Stimulated activated effector memory CD8-positive, alpha-beta T cell treated with anti-CD3 and anti-CD28 coated beads, Interleukin-12 subunit alpha, Interleukin-12 subunit beta, amount 100 ng/mL, for 72 hours (primary cell): ENCODE measurements at places on chromosomes 1 and 21.

DNA sequence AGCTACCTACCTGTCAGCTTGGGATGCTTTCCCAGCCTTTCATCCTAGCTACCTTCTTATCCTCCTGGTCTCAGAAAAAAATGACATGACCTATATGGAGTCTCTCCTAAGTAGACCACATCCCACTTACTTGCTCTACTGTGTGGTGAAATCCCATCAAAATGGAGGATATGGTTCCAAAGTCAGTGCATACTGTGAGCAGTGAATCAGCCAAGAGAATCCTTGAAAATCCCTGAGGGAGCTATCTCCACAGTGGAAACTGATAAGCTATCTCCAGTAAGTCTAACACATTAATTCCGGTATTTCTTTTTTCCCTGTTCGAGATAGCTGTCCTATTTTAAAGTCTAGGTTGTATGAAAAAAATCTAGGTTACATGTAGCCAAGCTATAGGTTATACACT is 189.7 kb downstream of the FGGY start:
- no peak for DNase-seq

GRCh38 chr1:215987092-215987875 is 420.2 kb downstream of the KCTD3 start:
- DNase-seq, result no peak

GRCh38 chr1:53601031-53601745 is 137.8 kb downstream of the GLIS1 start:
- DNase-seq, result no peak

GRCh38 chr1:76939817-76940216 is 72.5 kb downstream of the ST6GALNAC5 start:
- no peak for DNase-seq

DNA sequence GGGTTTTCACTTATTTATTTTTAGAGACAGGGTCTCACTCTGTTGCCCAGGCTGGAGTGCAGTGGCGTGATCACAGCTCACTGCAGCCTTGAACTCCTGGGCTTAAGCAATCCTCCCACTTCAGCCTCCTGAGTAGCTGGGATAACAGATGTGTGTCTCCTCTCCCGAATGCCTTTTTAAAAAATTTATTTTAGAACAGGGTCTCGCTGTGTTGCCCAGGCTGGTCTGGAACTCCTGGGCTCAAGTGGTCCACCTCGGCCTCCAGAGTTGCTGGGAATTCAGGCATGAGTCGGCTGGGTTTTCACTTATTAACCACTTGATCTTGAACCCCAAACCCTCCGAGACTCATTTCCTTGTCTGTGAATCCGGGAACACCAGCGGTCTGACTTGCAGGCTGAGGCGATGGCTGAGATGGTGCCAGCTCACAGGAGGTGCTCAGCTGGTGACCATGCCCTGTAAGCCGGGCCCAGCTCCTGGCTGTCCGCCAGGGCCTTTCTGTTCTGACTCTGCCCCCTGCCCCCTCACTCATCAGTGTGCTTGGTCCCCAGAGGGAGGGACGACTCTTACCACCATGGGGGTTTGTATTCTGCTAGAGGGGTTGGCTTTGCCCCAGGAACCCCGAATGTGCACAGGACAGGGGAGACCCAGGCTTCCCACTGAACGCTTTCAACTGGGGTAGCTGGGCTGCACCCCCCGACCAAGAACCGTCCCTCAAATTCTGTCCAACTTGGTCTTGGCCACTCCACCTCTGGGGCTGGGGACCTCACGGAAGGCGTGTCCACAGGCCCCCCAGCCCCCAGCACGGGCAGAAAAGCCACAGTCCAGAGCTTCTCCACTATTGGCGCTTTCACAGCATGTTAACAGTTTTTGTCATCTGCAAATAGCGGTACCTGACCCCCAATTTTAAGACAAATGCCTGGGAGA is 22.5 kb downstream of the MMEL1 start:
- DNase-seq, result no peak

DNA sequence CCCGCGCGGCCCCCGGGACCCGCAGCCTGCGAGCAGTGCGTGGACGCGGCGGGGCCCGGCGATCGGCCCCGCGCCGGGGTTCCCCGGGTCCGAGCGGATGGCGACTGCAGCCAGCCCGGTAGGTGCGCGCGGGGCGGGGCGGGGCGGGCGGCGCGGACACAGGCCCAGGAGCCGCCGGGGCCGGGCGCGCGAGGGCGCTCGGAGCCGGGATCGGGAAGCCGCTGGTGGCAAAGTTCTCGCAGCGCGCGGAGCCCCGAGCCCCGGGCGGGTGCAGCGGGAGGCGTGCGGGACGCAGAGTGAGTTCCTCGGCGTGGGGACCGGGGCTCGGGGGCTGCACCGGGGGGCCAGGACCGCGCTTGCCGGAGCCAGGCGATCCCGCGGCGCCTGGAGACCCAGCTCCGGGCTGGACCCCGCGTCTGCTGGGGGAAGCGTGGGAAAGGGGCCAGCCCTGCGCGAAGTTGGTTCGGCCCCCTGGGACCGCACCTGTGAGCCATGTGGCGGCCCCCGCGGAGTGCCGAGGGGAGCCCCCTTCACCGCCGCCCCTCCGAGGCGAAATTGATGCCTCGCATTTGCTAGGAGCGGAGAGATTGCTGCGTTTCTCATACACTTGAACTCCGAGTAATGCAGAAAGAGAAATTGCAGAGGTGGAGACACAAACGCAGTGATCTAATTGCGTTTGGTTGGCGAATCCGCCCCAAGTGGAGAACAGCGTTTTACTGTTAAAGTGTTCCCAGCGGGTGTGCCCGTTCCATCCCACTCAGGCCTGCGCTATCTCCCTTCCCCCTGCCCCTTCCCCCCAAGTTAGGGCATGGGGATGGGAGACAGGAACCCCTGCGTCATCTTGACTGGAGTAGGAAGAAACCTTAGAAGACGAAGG is 228.9 kb upstream of the TMEM51 start:
- DNase-seq, result no peak

- no peak for DNase-seq
These were observed 26.8 kb downstream of the LRRC53 start for GRCh38 chr1:74485622-74486021.

GRCh38 chr21:39316729-39317128 is 3.3 kb upstream of the BRWD1 start:
- DNase-seq, result no peak

GRCh38 chr1:99725996-99726395 is 40.4 kb downstream of the FRRS1 start:
- DNase-seq, result no peak

- no peak for DNase-seq
These were observed 51.7 kb downstream of the ABCA4 start for GRCh38 chr1:94068999-94069918.

- DNase-seq, result no peak
These were observed 297.5 kb downstream of the HHIPL2 start for GRCh38 chr1:222250376-222250775.

DNA sequence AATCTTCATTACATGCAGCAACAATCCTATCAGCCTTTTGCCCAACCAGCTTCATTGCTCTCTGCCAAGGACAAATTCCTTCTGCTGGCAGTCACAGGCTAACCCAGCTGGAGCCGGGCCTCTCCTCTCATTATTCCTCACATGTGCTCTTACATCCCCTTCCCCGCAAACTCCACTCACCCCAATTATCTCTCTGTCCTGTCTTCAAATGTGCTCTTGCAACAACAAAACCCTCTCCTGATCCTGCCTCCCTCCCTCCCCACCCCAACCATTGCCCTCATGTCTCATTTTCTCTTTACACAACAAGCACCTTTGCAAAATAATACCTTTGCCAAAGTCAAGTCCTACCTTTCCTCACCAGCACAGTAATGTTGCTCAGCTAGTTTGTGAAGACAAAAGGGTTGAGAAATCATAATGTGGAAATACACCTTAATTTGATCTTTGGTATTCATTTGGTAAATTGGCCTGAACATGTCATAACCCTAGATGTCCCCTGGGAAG is 36.0 kb upstream of the DHCR24 start:
- no peak for DNase-seq

GRCh38 chr1:107785496-107786202 is 179.3 kb downstream of the VAV3 start:
- DNase-seq, result no peak

DNA sequence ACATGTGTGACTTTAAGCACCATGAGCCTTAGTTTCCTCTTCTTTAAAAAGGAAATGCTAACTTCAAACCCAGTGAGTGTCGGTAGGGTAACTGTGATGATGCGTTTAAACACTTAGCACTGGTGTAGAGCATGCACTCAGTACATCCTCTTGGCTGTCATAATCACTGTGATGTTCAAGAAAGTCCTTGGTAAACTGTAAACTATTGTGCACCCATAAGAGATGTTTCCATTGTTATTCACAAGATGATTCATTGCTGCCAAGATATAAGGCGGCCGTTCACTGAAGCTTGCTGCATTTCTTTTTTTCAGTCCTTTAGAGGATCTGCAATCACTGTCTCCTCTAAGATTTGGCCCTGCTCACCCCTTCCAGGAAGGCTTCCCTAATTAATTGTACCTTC is 61.8 kb upstream of the DAB1 start:
- DNase-seq, result no peak

GRCh38 chr1:54619749-54620148 is 3.6 kb downstream of the FAM151A start:
- DNase-seq, result no peak

GRCh38 chr1:61050541-61051442 is 31.6 kb upstream of the NFIA start:
- peak; percentile 70 for DNase-seq

DNA sequence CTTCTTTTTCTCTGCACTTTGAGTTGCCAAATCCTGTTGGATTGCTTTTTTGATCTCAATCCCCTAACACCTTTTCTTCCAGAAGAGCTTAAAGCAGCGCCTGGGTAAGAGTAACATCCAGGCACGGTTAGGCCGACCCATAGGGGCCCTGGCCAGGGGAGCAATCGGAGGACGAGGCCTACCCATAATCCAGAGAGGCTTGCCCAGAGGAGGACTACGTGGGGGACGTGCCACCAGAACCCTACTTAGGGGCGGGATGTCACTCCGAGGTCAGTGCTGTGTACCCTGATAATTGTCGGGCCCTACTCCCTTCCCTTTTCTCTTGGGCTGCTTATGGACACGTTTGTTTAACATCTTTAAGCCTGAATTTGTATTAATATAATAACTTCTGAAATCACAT is 8.3 kb downstream of the CHTOP start:
- no peak for DNase-seq

- DNase-seq, result peak; percentile 41
These were observed 14.5 kb upstream of the C4BPB start for GRCh38 chr1:207073906-207074820.

- no peak for DNase-seq
These were observed 27.7 kb downstream of the KNCN start for GRCh38 chr1:46523496-46524353.

DNA sequence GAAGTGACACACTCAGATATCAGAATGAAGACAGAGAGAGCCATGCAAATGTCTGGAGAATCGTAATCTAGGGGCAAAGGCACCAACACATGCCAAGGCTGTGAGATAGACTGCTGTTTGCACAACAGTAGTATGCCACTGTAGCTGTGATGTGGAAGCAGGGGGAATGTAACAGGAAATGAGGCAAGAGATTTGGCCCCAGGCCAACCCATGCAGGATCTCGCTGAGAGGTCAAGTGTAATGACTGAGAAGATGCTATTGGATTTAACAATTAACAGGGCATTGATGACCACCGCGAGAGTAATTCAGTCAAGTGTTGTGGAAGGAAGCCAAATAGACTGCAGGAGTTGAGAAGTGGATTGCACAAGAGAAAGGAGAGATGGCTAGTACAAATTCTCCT is 107.3 kb upstream of the ST6GALNAC5 start:
- no peak for DNase-seq

GRCh38 chr1:11229203-11229602 is 33.1 kb downstream of the MTOR start:
- no peak for DNase-seq

DNA sequence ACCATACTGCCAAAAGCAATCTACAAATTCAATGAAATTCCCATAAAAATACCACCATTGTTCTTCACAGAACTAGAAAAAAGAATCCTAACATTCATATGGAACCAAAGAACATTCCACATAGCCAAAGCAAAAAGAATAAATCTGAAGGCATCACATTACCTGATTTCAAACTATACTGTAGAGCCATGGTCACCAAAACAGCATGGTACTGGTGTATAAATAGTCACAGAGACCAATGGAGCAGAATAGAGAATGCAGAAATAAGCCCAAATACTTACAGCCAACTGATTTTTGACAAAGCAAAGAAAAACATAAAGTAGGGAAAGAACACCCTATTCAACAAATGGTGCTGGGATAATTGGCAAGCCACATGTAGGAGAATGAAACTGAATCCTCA is 6.2 kb upstream of the DEPDC1 start:
- DNase-seq, result no peak

DNA sequence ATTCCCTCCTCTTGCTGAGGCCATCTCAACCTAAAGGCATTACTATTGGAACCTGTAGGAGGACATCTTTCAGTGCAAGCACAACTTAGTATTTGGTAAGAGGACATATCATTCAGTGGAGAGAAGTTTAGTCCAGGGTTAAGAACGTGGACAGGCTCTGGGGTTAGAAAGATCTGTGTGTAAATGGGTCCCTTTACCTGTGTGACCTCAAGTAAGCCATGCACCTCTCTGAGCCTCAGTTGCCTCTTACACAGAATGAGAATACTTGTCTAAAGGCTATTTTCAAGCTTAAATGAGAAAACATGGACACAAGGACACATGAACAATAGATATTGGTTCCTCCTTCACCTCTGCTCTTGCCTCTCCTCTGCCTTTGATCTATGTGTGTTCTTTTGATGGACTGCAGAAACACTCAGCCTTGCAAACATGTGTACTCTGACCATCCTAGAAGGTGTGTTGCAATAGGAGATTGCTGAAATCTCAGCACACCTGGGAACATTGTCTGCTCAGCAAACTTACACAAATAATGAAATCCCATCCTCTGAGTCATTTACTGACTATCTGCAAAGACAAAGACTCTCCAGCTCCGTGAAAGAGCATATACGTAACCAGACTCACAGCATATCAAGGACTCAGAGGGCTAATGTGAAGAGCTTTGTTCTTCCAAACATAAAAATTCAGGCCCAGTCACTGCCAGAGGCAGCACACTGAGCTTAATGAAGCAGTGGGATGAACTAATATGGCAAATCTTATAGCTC is 143.8 kb downstream of the DAB1 start:
- no peak for DNase-seq

GRCh38 chr1:150563340-150564038 is 14.3 kb downstream of the ADAMTSL4 start:
- DNase-seq, result peak; percentile 69

DNA sequence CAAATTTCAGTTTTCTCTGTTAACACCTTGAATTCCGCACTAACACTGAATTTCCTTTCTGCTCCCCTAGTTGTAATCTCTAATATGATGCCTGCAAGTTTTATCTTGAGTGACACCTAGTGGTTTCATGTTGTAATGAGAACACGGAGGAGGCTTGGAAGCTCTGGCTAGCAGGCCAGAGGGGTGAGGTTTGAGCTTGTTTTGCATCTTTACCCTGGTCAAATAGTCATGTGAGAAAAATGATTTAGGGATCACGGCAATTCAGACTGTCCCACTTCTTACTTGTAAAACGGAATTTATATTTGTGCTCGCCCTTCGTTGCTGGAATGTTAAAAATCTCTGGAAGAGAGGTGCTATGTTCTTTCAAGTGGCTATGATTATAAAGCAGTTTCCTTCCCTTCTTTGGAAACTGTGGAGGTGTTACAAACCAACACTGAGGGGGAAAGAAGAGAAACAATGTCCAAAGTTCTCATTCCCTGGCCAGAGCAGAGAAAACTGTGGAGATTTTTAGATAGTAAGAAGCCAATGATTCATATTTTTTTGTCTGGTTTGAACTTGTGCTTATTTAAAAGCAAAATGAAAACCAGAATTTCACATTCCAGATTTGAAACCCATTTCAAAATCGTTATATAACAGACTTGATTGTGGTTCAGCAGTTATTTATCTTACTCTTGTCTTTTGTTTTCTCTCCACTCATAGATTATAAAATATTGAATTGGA is 5.3 kb upstream of the MROH9 start:
- peak; percentile 48 for DNase-seq
